H7 (cell line): ENCODE measurements at places on chromosomes 4 and X.
A peak's percentile ranks its signal among the peaks of the same experiment; 100 is the strongest.

- peak; percentile 14 for DNase-seq
Measured at GRCh38 chr4:154329268-154329868, 162.2 kb downstream of the DCHS2 start.

- DNase-seq = no peak
Measured at GRCh38 chr4:23962462-23962861, 72.6 kb upstream of the PPARGC1A start.

- no peak for DNase-seq
Measured at GRCh38 chr4:112954286-112954685, 95.2 kb upstream of the ANK2 start.

DNA sequence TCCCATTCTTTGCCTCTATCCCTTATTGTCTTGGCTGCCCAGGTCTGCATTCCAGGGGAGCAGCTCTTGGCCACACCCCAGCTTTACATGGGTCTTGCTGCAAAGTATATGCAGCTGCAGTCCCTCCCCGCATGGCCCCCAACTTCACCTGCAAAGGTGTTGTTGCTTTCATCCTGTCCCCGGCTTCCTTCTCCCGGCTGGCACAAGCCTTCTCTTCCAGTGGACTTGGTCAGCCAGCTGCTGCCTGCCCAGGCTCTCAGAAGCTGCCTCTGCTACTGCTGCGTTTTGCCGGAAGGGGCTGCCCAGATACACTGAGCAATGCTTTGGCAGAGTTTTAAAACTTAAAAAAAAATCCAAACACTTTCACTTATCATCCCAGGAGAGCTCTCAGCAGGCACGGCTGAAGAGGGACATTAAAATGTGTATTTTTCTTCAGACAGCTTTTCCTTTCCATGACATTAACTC is 121.2 kb upstream of the PDLIM3 start:
- DNase-seq = peak; percentile 41

DNA sequence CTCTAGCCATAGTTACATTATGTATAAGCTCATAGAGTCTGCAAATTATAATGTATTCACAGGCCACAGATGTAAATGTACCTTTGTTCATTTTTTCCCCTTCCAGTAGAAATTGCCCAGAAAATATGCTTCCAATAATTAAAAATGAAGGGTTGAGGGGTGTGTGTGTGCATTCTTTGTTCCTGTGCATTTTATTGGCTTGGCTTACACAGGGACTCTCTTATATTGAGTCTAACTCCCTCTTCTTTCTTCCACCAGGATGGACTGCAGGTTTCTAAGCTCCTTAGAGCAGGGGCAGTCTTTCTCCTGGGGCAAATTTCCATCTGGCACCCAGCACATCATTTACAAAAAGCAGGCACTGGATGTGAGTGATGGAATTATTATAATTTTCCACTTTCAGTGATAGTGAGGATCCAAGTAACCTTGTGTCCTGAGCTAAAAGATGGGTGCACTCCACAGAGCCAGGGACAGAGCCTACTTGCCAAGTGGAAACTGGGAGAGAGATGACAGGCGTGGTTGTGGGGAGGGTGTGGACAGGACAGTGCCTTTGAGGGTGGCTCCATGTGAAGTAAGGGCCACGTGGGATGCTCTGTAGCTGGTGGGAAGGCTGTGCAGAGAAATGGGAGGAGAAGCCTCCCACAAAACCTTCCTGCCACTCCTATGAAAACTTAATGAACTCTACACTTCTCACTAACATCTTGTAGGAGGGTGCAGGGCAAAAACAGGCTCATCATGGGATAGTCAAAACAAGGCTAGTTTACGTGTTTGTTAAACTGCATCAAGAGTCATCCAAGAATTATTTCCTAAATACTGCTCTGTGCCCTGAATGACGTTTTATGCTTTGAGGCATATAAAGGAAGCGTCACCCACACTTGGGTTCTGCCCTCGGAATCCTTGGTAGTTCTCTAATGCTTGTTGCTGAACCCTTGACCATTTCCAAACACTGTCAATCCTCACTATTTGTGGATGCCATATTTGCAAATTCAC is 16.0 kb downstream of the IGFBP7 start:
- DNase-seq = no peak

DNA sequence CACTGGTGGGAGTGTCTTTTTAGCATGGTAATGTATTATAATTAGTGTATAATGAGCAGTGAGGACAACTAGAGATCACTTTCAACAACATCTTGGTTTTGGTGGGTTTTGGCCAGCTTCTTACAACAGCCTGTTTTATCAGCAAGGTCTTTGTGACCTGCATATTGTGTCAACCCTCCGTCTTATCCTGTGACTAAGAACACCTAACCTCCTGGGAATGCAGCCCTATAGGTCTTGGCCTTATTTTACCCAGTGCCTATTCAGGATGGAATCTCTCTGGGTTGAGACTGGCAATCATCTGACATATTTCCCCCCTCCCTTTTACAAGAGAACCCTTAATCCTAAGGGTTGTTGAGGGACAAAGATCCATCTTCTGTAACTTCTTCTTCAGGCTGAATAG is 21.9 kb upstream of the ADH4 start:
- no peak for DNase-seq

GRCh38 chrX:85963736-85964135 is 83.6 kb downstream of the CHM start:
- no peak for DNase-seq

- no peak for DNase-seq
Measured at GRCh38 chr4:94345969-94346368, 3.3 kb upstream of the HPGDS start.

- no peak for DNase-seq
Measured at GRCh38 chr4:114582621-114583020, 16.0 kb upstream of the UGT8 start.

DNA sequence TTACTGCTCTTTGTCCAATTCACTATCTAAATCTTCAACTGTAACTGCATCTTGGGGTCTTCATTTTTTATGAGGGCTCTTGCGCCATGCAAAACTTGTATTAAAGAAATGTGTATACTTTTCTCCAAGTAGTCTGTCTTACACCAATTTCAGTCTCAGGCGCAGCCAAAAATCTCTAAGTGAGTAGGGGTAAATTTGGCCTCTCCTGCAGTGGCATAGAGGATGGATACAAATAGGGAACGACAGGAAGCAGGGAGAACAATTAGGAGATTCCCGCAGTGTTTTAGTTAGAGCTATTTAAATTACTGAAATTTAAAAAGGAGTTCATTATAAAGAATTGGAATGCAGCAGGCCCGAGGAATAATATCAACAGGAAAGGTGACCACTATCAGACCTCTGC is 30.2 kb downstream of the DMP1 start:
- DNase-seq = no peak

DNA sequence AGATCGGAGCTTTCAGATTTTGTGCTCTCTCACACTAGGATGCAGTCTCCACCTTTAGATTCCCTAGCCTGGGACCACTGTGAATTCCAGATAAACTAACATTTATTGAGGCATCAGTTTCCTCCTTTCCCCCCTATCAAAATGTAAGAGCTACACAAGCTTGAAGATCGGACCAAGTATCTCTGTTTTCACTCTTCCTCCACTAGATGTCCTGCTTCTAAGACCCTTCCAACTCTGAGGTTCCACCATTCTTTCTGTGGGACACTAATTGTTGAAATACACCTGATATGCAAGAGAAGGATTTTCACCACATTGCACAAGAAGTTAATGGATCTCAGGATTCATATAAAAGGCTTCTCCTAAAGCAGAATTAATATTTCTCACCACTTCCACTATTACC is 43.0 kb upstream of the PHOX2B start:
- no peak for DNase-seq

- DNase-seq = no peak
Measured at GRCh38 chr4:20493761-20494353, 206.4 kb upstream of the PACRGL start.

DNA sequence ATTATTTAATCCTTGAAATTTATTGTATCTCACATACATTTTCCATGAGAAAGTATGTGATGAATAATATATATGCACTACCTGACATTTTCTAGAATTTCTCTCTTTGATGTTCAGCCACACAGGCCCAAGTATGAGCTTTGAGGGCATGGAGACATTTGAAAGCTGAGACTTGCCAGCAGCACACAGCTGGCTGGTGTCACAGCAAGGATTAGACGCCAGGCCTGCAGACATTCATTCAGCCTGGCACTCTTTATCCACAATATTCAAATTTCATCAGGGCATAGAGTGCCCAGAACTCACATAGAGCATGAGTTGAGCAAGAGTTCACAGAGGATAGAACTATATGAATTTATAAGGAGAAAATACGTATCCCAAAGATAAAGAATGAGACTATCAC is 74.0 kb downstream of the GRIA2 start:
- DNase-seq = no peak

GRCh38 chrX:150880808-150881165 is 17.7 kb downstream of the CD99L2 start:
- no peak for DNase-seq

DNA sequence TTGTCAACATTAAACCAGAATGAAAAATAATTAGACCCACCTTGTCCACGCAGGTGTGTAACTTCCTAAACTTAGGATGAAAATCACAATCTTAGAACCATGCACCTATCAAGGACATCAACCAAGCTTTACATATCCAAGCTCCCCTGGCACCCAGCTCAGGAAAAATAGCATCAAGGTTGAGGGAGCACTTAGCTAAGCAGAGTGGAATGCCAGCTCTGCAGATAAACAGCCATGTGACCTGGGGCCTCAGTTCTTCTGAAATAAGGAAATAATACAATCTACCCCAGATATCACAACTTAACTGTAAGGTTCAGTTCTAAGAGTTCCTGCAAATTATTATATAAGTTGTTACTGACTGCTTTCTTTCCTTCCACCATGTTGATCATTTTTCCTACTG is 64.7 kb downstream of the DHX15 start:
- DNase-seq = no peak

GRCh38 chr4:140091305-140091704 is 62.7 kb downstream of the MAML3 start:
- no peak for DNase-seq

GRCh38 chr4:42498040-42498439 is 100.8 kb downstream of the SHISA3 start:
- no peak for DNase-seq

DNA sequence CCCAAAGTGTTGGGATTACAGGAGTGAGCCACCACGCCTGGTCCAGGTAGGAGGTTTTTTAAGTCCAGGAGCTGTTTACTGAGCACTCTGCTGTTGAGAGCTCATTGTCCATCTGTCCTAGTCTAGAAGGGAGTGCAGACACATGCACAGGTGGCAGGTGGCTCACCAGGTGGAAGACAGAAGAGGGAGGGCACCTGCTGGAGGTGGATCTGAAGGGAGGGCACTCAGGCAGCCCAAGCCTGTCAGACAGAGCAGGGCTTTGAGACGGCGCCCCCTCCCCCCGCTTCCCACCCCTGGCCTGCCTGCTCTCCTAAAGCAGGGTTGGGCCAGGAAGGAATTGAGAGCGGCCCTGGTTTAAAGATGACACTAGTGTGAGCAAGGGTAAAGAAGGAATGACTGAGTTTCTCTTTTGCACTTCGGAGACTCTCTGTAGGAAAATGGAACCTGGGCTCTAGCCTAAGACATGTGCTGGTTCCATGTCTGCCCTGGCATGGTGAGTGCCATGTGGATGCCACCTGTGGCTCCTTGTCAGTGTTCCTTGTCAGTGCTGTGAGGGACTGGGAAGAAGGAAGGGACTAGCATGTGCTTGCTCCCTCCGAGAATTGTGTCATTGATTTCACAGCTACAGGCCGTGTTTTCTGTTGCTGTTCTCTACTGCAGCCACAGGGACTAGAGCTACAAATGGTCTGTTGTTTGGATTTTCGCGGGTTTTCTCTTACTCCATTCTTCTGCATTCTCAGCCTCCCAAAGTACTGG is 108.6 kb downstream of the TNIP2 start:
- DNase-seq = no peak

- no peak for DNase-seq
Measured at GRCh38 chr4:56320293-56320692, 67.0 kb downstream of the AASDH start.

DNA sequence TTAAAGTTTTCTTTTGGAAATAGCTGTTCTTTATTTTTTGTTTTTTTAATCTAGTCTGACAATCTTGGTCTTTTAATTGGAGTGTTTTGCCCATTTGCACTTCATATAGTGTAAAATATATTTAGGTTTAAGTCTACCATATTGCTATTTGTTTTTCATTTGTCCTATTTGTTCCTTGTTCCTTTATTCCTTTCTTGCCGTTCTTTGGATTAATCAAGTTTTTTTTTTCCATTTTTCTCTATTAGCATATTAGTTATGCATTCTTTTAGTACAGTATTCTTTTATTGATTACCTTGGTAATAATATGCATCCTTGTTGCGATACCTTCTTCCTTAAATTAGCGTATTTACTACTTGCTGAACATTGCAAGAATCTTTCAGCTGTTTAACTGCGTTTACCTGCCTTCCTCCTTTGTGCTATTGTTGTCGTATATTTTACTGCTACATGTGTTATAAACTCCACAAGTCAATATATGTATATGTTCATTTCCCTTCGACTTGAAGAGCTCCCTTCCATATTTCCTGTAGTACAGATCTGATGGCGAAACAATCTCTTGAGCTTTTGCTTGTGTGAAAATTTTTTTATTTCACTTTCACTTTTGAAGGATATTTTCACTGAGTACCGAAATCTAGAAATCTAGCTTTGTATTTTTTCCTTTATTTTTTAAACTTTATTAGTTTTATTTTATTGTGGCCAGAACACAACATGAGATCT is 23.9 kb upstream of the RNF212 start:
- DNase-seq = no peak

DNA sequence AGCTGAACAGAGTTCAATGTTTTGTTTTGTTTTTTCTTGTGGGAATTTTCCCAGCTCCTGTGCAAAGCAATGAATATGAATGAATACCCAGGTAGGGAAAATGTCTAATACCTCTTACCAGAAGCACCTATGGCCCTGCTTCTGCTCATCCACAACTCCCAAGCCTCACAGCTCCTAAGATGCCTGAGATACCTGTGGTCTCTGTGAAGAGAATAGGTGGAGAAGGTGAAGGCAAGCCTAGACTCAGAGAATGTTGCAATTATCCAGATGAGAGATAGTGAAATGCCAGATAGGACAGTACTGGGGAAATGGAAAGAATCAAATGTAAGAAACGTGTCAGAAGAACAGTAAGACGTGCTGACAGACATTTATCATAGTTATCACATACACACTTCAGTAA is 70.2 kb upstream of the NOCT start:
- DNase-seq = no peak

- no peak for DNase-seq
Measured at GRCh38 chr4:69995526-69996016, at the start of gene STATH. Gene STATH (plus strand): TSS chr4:69995966. CDS start chr4:69998438, 2,472 bp downstream.
